ENCODE measurements at places on chromosomes 16 and 17.

DNA sequence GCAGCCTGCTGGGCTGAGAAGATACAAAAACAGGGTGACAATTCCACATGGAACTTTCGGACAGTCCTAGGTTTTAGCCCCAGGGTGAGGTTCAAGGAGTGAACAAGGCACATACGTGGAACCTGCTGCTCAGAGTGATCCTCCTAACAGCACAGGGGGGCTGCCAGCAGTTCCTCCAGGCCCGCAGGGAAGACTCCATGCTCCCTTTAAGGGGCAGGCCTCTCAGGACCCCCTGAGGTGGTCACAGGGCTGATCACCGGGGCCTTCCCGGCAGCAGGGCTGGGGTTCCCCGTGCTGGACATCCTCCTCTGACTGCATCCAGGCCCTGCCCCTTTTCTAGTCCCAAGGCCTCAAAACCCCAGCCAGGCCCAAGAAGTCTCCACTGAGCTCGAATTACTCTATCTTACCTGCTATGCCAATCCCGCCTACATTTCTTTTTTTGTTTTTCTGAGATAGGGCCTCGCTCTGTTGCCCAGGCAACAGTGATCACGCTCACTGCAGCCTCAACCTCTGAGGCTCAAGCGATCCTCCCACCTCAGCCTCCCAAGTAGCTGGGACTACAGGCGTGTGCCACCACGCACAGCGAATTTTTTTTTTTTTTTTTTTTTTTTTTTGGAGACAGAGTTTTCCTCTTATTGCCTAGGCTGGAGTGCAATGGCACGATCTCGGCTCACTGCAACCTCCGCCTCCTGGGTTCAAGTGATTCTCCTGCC is 10.4 kb downstream of the CANT1 start:
- DNase-seq, result no peak

DNA sequence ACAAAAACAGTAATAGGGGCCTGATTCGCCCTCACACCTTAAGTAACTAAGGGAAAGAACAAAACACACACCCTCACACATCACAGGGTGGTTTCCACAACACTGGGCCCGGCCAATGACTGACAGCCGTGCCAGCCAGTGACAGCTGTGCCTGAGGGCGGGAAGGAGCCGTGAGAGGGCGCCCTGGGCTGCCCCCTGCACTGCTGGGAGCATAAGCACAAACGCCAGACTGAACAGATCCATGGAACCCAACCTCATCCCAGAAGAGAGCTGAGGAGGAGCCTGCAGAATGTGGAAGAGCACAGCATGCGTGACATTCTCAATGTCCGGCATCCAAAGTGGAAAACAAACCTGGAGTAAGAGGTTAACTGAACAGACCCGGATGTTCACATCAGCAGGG is 16.0 kb downstream of the CSNK1D start:
- no peak for DNase-seq

DNA sequence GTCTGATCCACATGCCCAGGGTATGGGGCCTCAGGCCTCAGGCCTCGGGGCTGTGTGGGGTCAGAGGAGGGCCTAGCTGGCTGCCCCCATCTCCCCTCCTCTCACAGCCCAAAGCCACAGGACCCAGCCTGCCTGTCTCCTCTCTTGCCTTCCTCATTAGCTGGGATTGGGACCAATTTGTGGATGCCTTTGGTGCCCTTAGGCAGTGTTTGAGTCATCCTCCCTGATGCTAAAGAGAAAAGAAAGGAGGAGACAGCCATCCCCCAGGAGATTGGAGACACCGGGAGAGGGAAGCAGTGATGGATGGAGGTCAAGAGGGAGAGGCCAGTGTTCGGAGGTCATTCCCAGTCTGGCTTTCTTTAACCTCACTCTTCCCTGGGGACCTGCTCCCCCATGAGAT is 23.3 kb upstream of the NOG start:
- DNase-seq, result no peak

DNA sequence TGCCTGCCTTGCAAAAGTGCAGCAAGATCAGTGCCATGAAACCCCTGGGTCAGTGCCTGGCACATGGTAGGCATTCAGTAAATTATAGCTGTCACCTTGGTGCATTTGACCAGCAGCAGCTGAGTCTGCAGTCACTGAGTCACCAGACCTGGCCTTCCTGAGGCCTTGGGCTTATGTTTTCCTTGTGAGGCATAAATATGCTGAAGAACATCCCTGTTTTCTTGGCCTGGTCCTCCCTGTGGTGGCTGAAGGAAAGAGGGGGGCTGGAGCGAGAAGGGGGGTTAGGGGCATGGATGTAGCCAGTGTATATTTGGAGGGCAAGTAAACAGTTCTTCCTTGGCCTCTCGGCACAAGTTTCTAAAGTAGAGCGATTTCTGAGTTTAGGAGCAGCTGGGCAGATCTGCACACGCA is 26.5 kb downstream of the EPN2 start:
- no peak for DNase-seq

DNA sequence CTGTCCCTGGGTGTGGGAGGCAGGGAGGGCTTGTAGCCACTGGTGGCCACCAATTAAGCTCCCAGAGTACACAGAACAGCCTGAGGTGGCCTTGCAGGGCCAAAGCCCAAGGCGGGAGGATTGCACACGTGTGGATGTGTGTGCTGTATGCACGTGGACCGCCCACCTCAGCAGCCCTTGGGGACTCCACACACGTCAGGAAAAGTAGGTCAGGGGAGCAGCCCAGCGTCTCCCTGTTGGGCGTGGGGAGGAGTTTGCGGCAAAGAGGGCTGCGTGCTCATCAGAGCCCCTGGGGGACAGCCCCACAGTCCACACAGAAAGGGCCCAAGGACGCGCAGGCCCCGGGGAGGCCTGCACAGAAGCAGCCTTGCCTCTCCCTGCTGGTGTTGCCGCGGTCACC is 19.6 kb downstream of the SBK1 start:
- no peak for DNase-seq

DNA sequence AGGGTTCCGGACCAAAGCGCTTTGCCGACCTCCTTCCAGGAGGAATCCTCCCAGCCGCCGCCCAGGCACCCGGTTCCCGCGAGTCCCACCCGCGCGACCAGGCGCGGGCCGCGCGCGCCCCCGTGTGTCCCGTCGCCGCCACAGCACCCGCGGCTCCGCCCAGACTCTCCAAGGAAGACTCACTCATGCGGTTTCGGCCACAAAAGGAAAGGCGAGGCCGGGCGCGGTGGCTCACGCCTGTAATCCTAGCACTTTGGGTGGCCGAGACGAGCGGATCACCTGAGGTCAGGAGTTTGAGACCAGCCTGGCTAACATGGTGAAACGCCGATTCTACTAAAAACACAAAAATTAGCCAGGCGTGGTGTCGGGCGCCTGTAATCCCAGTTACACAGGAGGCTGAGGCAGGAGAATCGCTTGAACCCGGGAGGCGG is 3.5 kb upstream of the PKMYT1 start:
- peak; percentile 57 for DNase-seq

DNA sequence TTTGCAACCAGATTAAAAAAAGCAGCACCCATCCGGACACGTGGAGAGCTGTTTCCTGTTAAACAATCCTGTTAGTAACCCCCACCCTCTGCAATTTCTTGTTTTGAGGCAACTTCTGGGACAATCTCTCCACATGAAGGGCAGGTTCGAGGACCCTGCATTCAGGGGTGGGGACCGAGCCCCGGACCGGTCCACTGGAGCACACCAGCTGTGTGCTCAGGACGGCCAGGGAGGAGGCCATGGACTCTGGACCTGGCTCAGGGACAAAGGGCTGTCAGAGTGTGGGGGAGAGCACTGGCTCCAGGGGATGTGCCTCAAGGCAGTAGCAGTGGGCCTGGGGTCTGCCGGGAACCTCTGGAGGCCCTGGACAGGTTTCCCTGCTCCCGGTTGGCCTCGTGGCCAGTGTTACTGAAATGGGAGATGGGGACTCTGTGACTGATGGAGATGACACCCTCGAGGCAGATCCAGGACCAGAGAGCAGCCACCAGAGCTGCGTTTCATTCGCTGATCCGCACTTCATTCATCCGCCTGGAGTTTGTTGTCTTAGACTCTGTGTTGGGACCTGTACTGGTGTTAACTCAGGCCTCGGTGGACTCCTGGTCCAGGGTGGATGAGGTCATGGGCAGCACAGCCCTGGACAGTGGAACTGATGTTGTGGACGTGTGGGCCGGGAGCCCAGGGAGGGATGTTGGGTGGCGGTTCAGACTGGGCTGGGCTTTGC is 2.9 kb upstream of the CPNE7 start:
- DNase-seq, result no peak

GRCh38 chr17:64399071-64399766 is 8.6 kb upstream of the PECAM1 start:
- DNase-seq, result no peak

GRCh38 chr16:31711344-31711845 is 162.2 kb upstream of the ZNF267 start:
- DNase-seq, result no peak

DNA sequence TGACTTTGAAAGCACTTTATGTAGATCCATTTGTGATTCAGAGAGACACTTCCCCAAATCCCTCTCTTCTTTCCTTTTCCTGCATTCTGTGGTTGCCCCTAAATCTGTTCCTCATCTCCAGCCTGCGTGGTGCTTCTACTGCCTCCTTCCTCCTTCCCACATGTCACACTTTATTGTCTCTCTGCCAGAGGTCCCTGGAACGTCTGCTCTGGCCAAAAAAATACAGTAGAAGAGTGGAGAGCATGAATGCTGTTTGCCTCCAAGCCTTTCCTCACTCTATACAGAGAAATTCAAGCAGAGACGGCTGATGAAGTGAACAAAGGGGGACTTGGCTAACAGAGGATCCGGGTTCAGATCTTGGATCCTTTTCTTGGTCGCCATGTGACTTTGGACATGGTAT is 22.8 kb upstream of the IRX3 start:
- DNase-seq, result no peak

DNA sequence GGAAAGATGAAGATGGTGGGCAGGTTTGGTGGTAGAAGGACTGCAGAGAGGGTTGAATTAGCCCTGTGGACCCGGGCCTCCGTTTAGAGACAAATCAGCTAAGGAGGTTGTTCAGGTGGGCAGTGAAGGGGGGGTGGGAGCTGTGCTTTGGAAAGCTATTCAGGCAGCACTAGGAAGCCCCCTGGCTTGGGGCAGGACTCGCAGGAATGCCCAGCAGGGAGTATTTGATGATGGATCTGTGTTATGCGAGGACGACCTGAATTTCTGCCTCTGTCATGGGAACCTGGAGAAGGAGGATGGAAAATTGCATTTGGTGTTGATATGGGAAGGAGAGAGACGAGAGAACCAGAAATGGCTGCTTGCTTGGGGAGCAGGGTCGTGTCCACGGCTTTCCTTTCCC is 3.5 kb downstream of the SPDYE4 start:
- no peak for DNase-seq

GRCh38 chr16:80144191-80144590 is 396.6 kb upstream of the DYNLRB2 start:
- no peak for DNase-seq

Data from activated effector memory CD4-positive, alpha-beta T cell treated with Interleukin-2 at 50 U/mL for 16 hours (primary cell).